Left ventricle myocardium inferior (tissue), 1 donor: ENCODE measurements at places on chromosomes 3 and 15.

- no peak overlapping the region for H3K27ac ChIP-seq
- no peaks in the 10 kb centered on the region for H3K27me3 ChIP-seq
- no peak overlapping the region for H3K4me3 ChIP-seq
- H3K4me1 ChIP-seq = no peaks in the 10 kb centered on the region
- no peaks in the 10 kb centered on the region for H3K36me3 ChIP-seq
Observed at GRCh38 chr3:8835385-8835784, 66.0 kb upstream of the OXTR start.

- H3K27ac ChIP-seq = no peak overlapping the region
- H3K27me3 ChIP-seq = no peaks in the 10 kb centered on the region
- DNase-seq = no peak
- no peak overlapping the region for H3K4me3 ChIP-seq
- peaks cover 76% of the 10 kb centered on the region for H3K36me3 ChIP-seq
Observed at GRCh38 chr15:34361278-34361677, 5.7 kb downstream of the LPCAT4 start.

- H3K27ac ChIP-seq = peak overlapping the region; percentile 72
- peaks cover 16% of the 10 kb centered on the region for H3K4me1 ChIP-seq
- no peak overlapping the region for H3K4me3 ChIP-seq
- H3K36me3 ChIP-seq = no peaks in the 10 kb centered on the region
Observed at GRCh38 chr15:65212097-65212496, 824 bp upstream of the CILP start.

DNA sequence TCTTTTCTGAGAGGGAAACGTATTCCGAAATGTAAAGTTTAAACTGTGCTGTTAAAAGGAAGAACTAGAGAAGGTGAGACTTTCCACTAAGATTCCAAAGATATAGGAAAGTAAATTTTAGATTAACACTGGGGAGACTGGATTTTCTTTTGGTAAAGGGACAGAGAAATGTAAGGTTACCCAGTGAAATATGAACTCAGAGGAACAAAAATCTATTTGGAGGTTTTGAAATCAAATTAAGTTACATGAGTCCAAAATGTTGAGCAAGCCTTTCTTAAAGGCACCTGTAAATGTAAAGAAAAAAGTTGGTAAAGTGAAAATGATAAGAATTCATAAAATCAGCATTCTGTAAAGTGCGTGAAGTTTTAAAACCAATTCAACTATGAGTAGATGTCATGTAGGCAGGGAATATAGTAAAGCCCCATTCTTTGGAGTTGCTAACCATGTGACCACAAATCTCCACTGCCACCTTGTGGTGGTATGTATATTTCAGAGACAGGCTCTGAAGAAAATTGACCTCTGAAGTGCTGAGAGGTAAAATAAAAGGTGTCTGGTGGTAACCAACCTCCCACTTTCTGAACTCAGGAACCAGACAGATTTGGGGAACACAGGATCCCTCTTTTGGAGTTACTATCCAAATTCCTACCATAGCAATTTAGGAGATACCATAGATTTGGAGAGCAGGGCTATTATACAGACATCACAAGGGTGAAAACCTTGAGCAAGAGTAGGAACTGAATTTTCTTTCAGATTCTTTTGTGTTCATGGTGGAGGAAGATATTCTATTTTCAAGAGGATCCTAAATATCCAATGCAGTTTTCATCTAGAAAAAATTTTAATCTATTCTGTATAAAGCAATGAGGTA is 215.3 kb downstream of the ROBO2 start:
- H3K27ac ChIP-seq = no peak overlapping the region
- H3K4me3 ChIP-seq = no peak overlapping the region
- no peaks in the 10 kb centered on the region for H3K27me3 ChIP-seq
- no peak for DNase-seq
- no peaks in the 10 kb centered on the region for H3K4me1 ChIP-seq
